ENCODE measurements at places on chromosomes 4 and X.

DNA sequence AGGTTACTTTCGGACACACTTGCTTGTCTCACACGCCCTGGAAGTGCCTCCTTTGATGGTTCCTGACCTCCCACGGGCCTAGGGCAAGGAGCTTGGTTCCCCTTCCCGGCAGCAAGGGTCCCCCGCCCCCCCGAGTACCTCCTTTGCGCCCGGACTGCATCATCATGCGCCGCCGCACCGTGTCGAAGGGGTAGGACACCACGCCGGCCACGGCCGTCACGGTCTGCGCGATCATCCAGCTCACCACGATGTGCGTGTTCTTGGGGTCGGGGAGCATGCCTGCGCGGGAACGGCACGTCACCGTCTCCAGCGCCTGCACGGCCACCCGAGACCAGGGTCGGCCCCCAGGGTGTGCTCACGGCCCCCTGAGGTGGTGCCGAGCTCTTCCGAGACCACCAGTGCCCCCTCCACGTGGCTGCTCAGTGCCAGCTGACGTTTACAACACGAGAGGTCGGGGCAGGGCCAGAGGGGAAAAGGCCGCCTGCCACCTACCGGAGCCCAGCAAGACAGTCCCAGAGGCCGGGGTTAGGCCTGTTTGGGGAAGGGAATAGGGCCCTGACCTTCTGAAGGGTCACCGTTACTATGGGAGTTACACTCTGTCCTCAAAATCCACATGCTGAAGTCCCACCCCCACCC, 4.7 kb downstream of the SLC25A6 start:
- no peak for DNase-seq

DNA sequence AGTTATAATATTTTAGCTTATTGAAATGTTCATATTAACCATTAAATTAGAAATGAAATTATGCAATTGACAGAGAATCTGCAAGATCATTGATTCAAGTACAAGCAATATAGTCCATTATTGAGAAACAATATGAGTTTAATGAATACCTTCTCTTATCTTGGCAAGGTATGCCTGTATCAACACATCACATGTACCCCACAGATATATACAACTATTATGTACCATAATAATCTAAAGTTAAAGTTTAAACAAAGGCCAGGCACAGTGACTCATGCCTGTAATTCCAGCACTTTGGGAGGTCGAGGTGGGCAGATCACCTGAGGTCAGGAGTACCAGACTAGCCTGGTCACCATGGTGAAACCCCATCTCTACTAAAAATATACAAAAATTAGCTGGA, 514.7 kb downstream of the PCDH7 start:
- DNase-seq = no peak

DNA sequence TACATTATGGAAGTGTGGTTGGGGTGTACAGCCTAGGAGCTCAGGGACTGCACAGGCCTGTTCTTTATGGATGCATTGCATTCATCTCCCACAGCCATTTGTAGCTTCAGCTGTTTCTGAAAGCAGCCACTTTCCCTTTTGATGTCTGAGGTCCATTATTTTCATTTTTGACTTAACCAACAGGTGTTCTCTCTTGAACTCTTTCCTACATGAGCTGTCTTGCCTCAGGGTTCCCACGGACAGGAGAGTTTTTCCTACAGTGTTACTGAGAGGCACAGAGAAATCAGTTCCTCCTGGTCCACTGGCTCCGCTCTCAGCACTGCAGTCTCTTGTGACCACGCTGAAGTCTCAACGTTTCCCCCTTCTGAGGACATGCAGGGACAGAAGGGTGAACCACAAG, 87.2 kb downstream of the RASL11B start:
- DNase-seq = no peak

GRCh38 chr4:153439831-153440230, 26.3 kb upstream of the TMEM131L start:
- no peak for DNase-seq

GRCh38 chr4:37803348-37803973, 23.0 kb upstream of the PGM2 start:
- DNase-seq = no peak

GRCh38 chr4:87120010-87120409, 100.4 kb downstream of the KLHL8 start:
- no peak for DNase-seq

- no peak for DNase-seq
These were observed 124.2 kb downstream of the CAMK2D start for GRCh38 chr4:113637363-113637762.

DNA sequence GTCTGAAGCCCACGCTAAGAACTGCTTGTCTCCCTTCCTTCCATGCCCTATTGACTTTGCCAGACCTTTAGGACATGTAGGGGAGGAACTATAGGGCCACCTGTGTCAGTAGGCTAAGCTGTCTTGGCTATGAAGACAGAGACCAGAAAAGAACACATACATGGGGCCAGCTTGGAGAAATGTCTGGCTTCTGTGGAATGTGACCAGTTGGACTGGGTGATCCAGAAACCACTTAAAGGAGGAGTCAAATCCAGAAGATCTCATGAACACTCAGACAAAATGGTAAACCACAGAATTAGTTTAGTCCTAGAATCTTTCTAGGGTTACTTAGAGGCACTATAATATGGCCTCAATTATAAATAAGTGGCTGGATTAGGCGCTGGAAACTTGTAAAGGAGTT, 42.0 kb downstream of the PHKA2 start:
- no peak for DNase-seq

DNA sequence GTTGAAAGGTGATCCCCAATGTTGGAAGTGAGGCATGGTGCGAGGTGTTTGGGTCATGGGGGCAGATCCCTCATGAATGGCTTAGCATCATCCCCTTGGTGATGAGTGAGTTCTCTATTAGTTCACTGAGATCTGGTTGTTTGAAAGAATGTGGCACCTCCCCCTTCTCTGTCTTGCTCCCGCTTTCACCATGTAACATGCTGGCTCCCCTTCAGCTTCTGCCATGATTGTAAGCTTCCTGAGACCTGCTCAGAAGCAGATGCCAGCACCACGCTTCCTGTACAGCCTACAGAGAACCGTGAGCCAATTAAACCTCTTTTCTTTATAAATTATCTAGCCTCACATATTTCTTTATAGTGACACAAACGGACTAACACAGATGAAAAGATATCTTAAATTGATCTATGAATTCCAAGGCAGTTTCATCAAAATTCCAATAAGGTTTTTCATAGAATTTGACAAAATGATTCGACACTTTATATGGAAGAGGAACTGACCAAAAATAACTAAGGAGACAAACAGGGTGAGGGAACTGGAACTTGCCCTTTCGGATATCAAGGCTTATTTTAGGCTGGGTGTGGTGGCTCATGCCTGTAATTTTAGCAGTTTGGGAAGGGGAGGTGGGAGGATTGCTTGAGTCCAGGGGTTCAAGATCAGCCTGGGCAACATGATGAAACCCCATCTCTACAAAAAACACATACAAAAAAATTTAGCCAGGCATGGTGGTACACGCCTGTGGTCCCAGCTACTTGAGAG, 56.9 kb upstream of the OGT start:
- no peak for DNase-seq

DNA sequence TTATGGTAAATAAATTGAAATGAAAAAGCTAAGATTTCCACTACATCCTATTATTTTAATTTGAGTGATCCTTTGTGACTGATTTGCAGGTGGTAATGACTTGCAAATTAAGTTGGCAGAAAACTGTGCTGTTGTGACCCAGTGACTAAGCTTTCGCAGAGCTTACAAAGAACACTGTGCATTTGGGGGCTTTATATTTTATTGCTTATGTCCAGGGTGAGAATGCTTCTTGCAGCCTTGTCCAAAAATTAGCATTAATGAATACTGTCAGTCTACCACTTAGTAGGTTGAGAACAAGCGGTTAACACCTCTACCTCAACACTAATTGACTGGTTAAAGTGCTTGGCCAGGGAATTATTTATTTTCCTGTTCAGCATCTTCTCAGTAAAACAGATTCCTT, 991.3 kb upstream of the DIAPH2 start:
- no peak for DNase-seq

GRCh38 chrX:97858592-97858991, 974.9 kb downstream of the RPA4 start:
- DNase-seq = no peak

- no peak for DNase-seq
These were observed 81.6 kb downstream of the GPAT3 start for GRCh38 chr4:83617371-83618035.

GRCh38 chr4:184815046-184815877, 10.5 kb downstream of the ACSL1 start:
- no peak for DNase-seq

GRCh38 chrX:107729558-107730297, 45.9 kb downstream of the TSC22D3 start:
- no peak for DNase-seq

DNA sequence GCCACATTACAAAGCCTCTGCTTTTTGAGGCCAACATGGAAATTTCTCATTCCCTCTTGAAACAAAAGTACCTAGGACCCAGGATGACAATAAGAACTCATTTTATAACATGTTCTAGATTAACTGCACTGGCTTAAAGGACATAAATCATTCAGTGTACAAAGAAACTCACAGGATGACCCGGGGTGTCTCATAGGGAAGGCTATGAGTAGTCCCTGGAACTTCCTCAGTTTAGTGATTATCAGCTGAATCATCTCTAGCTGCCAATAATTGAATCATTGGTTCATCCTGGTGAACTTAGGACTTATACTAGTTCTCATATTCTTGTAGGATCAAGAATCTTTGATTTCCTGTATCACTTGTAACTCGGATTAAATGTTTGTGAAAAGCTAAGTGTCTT, 95.8 kb upstream of the WDR1 start:
- no peak for DNase-seq

DNA sequence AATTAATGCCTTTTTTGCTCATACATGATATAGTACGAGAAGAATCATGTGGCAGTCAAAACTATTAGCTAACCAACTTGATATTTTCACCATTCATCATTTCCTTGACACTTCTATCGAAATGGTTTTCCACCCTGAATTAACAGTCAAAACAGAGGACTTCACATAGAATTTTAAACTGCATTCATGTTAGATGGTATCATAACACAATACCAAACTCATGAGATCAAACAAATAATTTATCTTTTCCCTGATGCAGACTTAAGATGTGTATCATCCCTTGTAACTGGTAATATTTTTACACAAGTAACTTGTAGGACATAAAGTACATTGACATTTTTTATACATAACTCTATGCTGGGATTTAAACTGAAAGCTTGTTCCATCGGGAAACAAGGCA, 18.2 kb upstream of the ANTXR2 start:
- no peak for DNase-seq

DNA sequence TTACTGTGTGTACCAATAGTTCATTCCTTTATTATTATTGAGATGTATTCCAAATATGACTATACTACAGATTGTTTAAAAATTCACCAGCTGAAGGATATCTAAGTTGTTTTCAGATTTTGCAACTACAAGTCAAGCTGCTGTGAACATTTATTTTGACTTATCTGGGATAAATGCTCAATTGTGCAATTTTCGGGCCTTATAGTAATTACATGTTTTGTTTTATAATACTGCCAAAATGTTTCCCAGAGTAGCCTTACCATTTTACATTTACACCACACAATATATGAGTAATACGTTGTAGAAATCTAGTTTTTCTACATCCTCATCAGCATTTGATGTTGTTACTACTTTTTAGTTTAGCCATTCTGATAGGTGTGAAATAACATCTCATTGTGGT, 179.6 kb downstream of the ANTXR2 start:
- no peak for DNase-seq

- no peak for DNase-seq
These were observed 52.3 kb downstream of the LGI2 start for GRCh38 chr4:24978291-24979075.

GRCh38 chr4:140174543-140174942, 20.6 kb upstream of the MAML3 start:
- no peak for DNase-seq

- no peak for DNase-seq
These were observed 13.2 kb upstream of the SOD3 start for GRCh38 chr4:24781999-24782745.

DNA sequence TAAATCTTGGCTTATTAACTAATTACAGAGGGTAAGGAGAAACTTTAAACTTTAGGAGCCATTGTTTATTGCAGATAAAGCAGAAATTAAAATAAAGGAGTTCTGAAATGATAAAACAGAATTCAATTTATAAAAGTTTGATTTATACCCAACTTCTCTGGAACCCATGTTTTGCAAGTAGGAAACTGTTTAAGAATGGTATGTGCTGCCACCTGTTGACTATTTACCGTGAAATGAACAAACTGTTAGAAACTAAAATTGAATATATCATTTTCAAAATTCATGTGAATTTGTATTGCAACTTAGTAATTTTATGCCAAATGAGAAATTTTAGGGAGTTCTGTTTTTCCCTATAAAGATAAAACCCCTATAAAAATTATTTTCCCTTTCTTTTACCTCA, 11.0 kb upstream of the TBC1D8B start:
- no peak for DNase-seq

GRCh38 chr4:52421811-52422213, 237.3 kb downstream of the USP46 start:
- DNase-seq = no peak

- no peak for DNase-seq
These were observed 81.5 kb downstream of the QRFPR start for GRCh38 chr4:121299367-121299766.

DNA sequence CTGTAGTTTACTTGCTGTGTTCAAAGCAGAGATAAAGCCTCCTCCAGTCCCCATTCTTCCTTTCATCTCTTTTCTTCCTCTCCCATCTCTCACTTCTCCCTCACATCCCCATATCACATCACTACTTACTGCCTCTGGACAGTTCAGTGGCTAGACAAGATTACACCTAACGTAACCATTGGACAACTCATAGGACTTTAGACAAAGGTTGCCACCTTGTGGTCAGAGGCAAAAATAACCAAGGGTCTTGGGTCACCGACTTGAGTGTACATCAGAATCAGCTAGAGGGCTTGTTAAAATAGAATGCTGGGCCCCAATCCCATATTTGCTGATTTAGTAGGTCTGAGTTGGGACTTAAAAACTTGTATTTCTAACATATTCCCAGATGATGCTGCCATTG, 109.3 kb upstream of the DGKK start:
- no peak for DNase-seq

- DNase-seq = no peak
These were observed 593.8 kb upstream of the SLIT2 start for GRCh38 chr4:19657856-19658255.

DNA sequence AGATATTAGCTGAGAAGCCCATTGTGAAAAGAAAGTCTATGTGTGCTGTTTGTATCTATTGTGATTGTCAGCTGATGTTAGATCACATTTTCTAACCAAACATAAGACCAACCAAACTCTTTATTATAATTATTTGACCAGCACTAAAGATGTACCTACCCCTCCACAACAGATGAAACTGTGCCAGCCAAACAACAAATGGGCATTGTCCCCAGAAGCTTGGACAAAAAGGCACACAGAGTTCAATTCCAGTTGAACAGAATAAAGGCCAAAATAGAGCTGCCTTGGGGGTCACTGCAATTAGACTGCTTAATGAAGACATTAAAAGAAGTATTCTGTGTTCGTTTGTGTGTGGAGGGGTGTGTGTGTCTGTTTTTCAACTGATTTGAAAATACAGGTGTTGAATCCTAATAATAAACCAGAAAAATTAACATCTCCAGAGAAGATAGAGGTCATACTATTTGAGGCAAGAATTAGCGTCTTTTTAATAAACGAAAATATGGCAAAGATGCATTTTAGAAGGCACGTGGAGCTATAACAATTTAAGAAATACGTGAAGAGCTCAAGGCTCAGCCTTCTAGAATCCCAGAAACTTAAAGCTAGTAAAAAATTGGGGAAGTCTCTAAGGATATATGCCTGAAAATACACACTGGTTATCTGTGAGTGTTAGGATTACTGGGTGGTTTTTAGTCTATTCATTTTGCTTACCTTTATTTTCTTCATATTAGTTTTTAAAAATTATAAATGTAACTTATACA, 2.2 kb downstream of the SPP1 start:
- DNase-seq = no peak

GRCh38 chr4:152988721-152989553, 52.8 kb downstream of the FHDC1 start:
- DNase-seq = no peak

All from stimulated activated CD8-positive, alpha-beta memory T cell treated with anti-CD3 and anti-CD28 coated beads, Interleukin-4, amount 100 ng/mL, for 1 hour (primary cell).